Left renal pelvis (tissue), 4 donors: ENCODE measurements at places on chromosomes 2 and 18.

GRCh38 chr2:120432293-120432975 is 86.5 kb downstream of the INHBB start:
- no peak for DNase-seq

DNA sequence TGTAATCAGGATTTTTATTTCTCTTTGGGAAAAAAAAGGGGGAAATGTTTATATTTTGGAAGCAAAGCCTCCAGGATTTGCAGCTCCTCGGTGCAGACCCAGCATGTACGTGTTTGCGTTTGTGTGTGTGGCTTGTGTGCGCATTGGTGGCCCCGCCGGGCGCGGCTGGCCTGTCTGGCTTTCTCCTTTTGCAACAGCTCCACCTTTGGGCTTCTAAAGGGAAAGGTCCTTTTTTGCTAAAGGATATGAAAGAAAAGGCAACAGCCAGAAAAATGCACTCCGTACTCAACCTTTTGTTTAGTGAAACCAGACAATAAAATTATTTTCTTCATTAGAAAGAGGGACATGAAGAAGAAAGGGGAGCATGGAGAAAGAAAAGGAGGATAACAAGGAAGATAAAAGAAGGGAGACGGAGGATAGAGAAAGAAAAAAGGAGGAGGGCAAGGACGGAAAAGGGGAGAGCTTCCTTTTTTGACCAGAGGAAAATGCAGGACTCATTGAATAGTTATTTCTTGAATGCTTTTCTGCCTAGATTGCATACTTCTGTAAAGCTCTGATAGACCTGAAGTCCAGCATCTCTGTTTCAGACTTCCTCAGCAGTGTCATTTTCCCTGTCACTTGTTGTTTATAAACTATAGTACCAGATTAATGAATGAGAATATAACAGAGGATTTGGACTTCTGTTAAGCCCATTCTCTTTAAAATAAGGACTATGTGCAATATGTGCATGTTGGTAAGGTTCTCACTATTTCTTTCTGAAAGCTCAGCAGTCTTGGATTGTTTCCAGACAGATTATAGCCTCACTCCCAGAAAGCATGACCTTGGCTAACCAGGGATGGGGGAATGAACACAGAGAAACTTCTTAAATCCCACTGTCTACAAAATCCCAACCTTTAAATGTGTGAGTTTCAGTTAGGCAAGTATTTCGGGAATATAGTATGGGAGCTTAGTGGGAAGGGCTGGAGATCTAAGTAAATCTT is 563.1 kb upstream of the PIK3C3 start:
- peak; percentile 46 for DNase-seq

- no peak for DNase-seq
These were observed 287.8 kb upstream of the SETBP1 start for GRCh38 chr18:44392933-44393332.

DNA sequence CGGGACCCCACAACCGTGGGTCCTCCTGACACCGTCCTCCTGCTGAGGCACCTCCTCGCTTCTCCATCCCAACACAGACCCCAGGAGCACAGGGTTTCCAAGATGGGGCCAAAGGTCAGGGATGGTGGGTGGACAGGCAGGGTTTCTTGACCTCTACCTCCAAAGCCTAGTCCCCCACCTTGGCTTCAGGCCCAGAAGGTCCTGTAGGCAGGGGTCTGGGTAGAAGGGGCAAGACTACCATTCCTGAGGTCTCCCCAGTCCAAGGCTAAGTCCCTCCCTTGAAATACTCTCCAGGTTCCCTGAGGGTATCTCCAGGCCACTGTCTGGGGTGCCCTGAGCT is 7.1 kb downstream of the CYP26B1 start:
- DNase-seq: no peak

GRCh38 chr2:159648643-159649042 is 32.3 kb upstream of the BAZ2B start:
- DNase-seq: no peak

DNA sequence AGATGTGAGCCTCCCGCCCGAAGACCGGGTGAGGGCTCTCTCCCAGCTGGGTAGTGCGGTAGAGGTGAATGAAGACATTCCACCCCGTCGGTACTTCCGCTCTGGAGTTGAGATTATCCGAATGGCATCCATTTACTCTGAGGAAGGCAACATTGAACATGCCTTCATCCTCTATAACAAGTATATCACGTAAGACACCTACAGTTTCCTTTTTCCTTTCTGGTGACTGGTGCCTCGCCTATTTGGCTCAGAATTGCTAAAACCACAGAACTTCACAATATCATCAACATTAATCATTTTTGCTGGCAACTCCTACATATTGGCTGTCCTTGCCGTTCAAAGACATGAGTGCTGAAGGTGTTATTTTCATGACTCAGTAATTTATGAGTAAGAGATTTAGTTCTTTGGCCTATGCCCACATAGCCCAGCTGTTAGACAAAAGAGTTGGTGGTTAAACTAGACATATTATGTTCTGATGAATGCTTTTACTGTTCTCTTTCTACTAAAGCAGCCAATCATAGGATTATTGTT is 2.2 kb downstream of the STAMBP start:
- DNase-seq: no peak

GRCh38 chr18:51614033-51614432 is 416.6 kb upstream of the MEX3C start:
- DNase-seq: no peak

DNA sequence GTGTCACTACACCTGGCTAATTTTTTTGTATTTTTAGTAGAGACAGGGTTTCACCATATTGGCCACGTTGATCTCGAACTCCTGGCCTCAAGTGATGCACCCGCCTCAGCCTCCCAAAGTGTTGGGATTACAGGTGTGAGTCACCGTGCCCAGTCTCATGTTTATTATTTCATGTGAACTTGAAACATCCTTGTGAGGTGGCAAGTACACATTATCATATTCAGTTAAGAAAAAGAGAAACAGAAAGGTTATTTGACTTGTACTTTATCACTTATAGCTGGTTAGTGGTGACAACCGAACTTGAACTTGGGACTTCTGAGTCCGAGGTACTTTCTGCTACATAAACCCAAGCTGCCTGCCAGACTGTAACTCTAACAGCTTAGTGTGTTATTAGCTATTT is 24.4 kb downstream of the ABHD3 start:
- DNase-seq: no peak

- no peak for DNase-seq
These were observed 308.5 kb downstream of the TNS1 start for GRCh38 chr2:217694291-217694690.

GRCh38 chr2:6068429-6068828 is 376.2 kb downstream of the SOX11 start:
- DNase-seq: peak; percentile 35

- DNase-seq: no peak
These were observed 1.2 kb upstream of the BIN1 start for GRCh38 chr2:127108090-127108523.

DNA sequence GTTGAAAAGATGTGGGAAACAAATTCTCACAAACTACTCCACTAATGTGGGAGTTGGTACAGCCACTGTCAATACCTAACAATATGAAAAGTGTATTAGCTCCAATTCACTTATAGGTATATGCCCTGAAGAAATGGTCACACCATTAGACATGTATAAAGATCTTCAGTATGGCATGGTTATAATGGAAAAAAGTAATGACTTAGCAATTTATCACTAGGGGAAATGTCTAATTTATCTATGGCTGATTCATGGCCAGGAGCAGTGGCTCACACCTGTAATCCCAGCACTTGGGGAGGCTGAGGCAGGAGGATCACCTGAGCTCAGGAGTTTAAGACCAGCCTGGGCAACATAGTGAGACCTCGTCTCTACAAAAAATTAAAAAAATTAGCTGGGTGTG is 52.5 kb downstream of the UGP2 start:
- no peak for DNase-seq

- DNase-seq: no peak
These were observed 53.4 kb upstream of the IL1RL1 start for GRCh38 chr2:102258025-102258385.

DNA sequence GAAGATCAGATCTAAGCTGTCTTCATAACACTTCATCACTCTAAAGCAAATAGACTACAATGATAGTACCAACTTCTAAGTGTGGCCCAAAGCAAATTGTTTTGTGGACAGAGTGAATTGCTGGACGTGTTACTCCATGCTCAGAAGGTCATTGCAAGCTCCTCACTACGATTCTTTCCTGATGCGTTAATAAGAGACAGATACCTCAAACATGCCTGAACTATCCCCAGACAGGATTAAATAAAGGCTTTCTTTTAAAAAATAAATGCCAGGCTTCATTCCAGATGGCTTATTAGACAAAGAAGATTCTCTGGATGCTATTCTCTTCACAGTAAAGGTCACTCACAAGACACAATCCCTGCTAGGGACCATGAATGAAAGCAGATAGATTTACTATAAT is 621.2 kb downstream of the DCDC2C start:
- no peak for DNase-seq

- no peak for DNase-seq
These were observed 5.8 kb upstream of the GPD2 start for GRCh38 chr2:156430236-156430979.

DNA sequence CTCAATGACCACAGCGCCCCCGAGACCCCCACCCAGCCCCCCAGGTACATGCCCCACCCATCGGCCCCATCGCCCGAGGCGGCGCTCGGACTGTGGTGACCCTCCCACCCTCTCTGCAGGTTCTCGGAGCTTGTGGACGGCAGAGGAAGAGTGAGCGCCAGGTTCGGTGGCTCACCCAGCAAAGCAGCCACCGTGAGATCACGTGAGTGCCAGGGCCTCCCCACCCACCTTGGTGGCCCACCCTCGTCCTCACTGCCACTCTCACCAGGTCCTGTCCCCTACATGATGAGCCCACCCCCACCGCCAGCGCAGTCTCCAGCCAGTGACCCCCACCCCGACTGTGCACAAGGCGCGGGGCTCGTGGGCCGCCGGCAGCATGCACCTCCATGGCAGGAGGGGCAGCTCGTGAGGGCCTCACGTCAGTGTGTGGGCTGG is 30.4 kb downstream of the MTERF4 start:
- DNase-seq: no peak

DNA sequence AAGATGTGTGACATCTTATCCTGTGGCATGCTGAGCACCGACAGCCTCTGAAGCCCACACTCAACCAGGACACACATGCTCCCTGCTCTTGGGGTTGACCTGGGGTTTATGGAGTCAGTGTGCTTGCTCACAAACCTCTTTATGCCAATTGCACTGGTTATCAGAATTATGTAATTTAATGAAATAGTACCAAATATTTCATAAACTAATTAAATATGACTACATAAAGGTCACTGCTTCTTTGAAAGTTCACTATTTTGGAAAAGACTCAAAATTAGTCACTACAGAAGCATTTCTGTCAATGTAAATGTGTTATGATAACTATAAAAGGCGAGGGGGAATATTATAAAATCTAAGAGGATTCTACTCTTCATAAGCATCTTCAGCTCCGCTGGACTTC is 76.7 kb downstream of the FHOD3 start:
- DNase-seq: no peak

DNA sequence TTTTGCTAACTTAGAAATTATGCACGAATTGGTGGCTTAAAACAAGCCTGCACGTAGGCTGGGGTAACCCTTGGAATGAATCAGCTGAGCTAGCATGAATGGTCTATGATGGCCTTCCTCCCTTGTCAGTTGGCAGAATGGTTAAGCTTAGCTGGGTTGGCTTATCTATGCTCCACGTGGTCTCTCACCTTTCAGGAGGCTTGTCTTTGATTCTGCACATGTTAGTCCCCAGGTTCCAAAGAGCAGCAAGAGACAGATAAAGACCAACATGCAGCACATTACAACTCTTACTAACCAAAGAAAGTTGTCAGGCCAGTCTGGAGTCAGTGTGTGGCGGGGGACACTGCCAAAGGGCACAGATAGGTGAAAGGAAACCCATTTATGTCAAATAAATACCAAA is 700.9 kb upstream of the SYT4 start:
- DNase-seq: no peak

GRCh38 chr2:2466534-2466933 is 135.5 kb upstream of the MYT1L start:
- no peak for DNase-seq

DNA sequence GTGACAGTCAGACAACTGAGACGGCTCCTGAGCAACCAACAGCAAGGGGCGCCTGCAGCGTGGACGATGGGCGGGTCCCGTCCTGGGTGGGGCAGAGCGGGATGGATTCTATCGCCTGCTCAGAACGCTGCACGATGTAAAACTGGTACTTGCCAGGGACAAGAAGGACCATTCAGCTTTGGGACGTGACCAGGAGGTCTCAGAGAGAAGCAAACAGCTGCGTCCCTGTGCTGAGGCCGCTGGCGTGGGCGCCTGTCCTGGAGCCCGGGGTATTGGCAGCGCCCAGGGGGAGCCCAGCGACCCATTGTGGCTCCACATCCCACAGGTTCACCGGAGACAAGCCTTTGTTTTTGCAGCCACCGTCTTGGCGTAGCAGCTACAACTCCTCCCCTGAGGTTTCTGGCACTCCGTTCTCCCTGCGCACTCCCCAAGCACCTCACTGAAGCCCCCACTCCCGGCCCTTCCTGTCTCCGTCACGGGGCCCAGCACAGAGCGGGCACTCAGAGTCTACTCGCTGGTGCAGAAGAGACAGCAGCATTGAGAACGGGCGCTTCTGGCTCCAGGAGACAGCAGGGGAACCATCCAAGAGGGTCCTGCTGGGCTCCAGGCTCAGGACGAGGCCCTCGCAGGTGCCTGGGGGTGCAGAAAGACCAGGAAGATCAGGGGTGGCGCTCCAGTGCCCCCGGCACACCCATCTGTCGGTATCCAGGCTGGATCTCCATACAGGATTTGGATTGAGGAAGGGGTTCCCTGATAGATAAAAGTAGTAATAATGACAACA is 22.1 kb upstream of the KCNG2 start:
- DNase-seq: no peak

DNA sequence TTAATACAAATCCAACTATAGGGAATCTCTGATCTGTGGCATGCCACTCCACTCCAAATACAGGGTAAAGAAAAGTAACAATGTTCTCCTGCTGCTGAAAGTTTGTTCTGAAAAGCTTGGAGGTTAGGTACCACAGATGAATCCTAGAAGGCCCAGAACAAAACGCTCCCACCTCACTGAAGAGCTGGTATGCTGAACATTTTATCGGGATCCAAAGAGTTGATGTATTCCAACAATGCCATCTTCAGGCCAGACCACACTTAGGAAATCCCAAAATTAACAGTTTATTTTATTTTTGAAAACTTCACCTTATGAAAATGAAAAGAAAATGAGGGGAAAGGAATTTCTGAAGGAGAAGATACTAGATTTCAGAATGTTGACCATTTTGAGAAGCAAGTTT is 145.1 kb upstream of the CDH19 start:
- DNase-seq: no peak

DNA sequence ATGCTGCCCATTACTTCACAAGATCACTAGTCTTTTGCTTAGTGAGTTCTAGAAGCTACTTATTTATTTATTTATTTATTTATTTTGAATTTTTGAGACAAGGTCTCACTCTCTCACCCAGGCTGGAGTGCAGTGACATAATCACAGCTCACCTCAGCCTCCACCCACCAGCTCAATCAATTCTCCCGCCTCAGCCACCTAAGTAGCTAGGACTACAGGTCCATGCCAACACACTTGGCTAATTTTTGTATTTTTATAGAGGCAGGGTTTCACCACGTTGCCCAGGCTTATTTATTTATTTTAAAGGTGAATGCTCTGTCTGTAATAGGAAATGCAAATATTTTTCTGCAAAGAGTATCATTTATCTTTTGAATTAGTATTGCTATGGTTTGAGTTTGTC is 67.7 kb downstream of the ATAD2B start:
- no peak for DNase-seq
